K562 (cell line): ENCODE measurements at places on chromosomes 2 and 18.

DNA sequence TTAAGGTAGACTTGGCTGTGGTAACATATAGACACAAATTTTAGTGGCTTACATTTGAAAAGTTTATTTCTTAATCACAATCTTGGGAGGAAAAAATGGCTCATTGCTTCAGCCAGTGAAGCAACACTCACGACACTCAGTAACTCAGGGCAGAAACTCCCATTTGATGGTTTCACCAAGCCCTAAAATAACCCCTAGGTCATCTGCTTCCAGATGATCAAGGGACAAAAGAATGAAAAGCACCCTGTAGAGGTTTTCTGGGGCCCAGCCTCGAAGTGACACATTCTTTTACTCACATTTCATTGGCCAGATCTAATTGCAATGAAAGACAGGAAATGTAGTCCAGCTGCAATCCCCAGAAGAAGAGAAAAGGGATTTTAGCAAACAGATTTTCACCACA is 275.9 kb downstream of the TMX3 start:
- no peak for DNase-seq

DNA sequence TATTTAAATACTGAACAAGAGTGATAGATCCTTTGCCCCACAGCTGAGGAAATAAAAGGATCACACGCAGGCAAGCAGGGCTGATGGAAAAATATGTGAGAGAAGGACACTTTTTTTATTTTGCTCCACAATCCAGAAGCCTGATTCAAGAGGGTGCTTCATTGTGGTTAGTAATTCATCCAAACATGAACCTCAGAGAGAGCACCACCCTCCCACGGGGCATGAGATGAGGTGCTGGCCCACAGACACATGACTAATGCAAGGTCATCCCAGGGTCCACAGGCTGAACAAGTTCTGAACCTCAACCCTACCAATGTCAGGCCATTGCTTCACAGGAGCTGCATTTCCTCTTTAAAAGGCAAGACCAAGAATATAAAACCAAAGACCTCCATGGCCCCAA is 239.6 kb downstream of the MREG start:
- DNase-seq, result no peak

GRCh38 chr18:6013171-6013810 is 118.0 kb upstream of the TMEM200C start:
- DNase-seq, result no peak

DNA sequence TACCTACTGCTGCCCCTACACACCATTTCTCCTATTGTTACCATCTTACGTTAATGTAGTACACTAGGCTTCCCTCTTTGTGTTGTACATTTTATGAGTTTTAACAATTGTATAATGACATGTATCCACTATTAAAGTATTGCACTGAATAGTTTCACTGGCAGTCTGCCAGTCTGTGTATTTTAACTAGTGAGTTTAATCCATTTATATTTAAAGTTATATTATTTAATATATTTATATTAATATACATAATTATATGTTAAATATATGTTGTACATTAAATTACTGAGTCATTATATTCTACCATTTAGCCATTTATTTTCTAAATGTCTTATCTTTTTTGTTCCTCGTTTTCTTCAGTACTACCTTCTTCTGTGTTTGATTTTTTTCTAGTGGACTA is 44.8 kb upstream of the PHLPP1 start:
- no peak for DNase-seq
